PC-3 (cell line): ENCODE measurements at places on chromosomes 11 and 22.

GRCh38 chr11:86621854-86622253 is 50.6 kb downstream of the ME3 start:
- no peak for DNase-seq
- no peaks in the 10 kb centered on the region for H3K4me1 ChIP-seq
- no peaks in the 10 kb centered on the region for H3K36me3 ChIP-seq
- H3K27ac ChIP-seq, result no peak overlapping the region

GRCh38 chr22:44365191-44365590 is 52.4 kb upstream of the SHISAL1 start:
- no peaks in the 10 kb centered on the region for H3K27me3 ChIP-seq
- no peaks in the 10 kb centered on the region for H3K36me3 ChIP-seq
- no peak overlapping the region for H3K27ac ChIP-seq
- no peak for DNase-seq
- no peak overlapping the region for H3K4me3 ChIP-seq
- peaks cover 42% of the 10 kb centered on the region for H3K4me1 ChIP-seq

- H3K36me3 ChIP-seq, result peaks cover 3% of the 10 kb centered on the region; the same call in 1 of the 2 replicates
- DNase-seq, result no peak
- H3K4me3 ChIP-seq, result no peak overlapping the region
- no peaks in the 10 kb centered on the region for H3K27me3 ChIP-seq
- peaks cover 15% of the 10 kb centered on the region; the same call in 1 of the 2 replicates for H3K4me1 ChIP-seq
- H3K27ac ChIP-seq, result no peak overlapping the region
These were observed 13.9 kb downstream of the TMEM184B start for GRCh38 chr22:38258895-38259294.

GRCh38 chr11:126335463-126335760 is 20.1 kb upstream of the ST3GAL4 start:
- H3K27me3 ChIP-seq, result no peaks in the 10 kb centered on the region
- H3K4me3 ChIP-seq, result no peak overlapping the region
- DNase-seq, result no peak
- peaks cover 43% of the 10 kb centered on the region for H3K4me1 ChIP-seq
